ENCODE measurements at places on chromosomes 4 and X. TPM values are rescaled to one million over a fixed set of nuclear protein-coding genes. Genes with fewer than 3 reads are reported as not detected.
A peak's percentile ranks its signal among the peaks of the same experiment; 100 is the strongest.

- H3K27me3 ChIP-seq = no peaks in the 10 kb centered on the region
- H3K4me1 ChIP-seq = peaks cover 29% of the 10 kb centered on the region
- peak; percentile 76 for DNase-seq
- peak overlapping the region; percentile 72 for H3K27ac ChIP-seq
- H3K4me3 ChIP-seq = no peak overlapping the region
Measured at GRCh38 chrX:136546371-136546781, 14.4 kb downstream of the VGLL1 start.

- H3K36me3 ChIP-seq = peaks cover 1% of the 10 kb centered on the region
- H3K4me3 ChIP-seq = peak overlapping the region; percentile 10
- DNase-seq = peak; percentile 61
- peak overlapping the region; percentile 76 for H3K27ac ChIP-seq
Measured at GRCh38 chr4:40731792-40732245, 17.9 kb upstream of the NSUN7 start.

GRCh38 chr4:151641167-151641566 lies 119.6 kb downstream of the GATB start:
- no peaks in the 10 kb centered on the region for H3K4me1 ChIP-seq
- no peak for DNase-seq
- no peak overlapping the region for H3K27ac ChIP-seq
- peaks cover 19% of the 10 kb centered on the region for H3K27me3 ChIP-seq
- no peak overlapping the region for H3K4me3 ChIP-seq
- H3K36me3 ChIP-seq = no peaks in the 10 kb centered on the region

DNA sequence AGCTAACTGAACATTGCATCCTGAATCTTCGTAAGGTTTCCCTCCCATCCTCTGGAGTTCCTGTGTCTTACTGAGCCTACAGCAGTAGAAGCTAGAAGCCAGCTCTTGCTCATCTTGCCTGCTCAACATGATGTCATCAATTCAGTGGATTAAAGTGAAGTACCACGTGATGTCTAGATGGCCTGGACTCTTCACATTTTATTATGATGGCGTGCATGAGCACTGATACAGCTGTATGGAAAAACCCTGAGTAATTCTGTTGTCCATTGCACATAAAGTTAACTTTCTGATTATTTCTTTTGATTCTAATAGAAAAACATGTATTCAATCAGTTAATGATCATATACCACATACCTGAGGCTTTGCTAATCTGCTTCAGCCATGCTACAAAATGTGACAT lies 2387.7 kb upstream of the TENM3 start:
- no peak for DNase-seq
- no peaks in the 10 kb centered on the region for H3K4me1 ChIP-seq
- H3K36me3 ChIP-seq = no peaks in the 10 kb centered on the region
- no peak overlapping the region for H3K27ac ChIP-seq

DNA sequence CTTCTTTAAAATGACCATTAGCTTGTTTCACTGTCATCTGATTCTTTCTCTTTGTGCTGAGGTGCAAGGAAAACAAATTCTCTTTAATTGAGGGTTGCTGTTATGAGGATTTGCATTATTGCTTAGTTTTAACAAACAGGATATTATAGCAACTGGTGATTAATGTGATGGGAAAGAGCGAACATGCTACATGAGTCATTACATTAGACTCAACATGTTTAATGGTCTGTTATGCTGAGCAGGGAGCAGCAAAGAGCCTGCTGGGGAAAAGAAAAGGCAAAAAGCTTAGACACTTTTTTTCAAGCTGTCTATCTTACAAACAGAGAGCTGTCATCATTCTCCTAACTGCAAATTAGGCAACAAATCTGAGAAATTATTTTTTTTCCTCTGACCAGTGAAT lies 230.5 kb upstream of the LCORL start:
- no peak overlapping the region for H3K27ac ChIP-seq
- DNase-seq = no peak
- no peaks in the 10 kb centered on the region for H3K36me3 ChIP-seq
- H3K4me3 ChIP-seq = no peak overlapping the region
- H3K4me1 ChIP-seq = no peaks in the 10 kb centered on the region

DNA sequence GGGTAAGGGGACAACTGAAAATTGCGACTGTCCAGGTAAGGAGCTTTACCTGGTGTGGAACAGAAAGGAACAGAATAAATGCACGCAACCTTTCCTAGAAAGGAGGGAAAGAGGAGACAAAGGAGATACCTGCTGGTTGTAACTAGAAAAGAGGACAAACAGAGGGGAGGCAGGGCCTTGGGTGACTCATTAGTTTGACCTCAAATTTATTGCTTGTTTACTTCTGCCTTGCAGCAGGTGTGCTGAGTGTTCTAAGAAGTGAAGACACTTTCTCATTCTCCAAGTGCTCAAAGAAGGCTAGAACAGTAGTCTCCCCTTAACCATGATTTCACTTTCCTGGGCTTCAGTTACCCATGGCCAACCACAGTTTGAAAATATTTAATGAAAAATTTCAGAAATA lies 123.1 kb upstream of the BOD1L1 start:
- no peak overlapping the region for H3K4me3 ChIP-seq
- no peak overlapping the region for H3K27ac ChIP-seq
- no peaks in the 10 kb centered on the region for H3K4me1 ChIP-seq
- no peaks in the 10 kb centered on the region for H3K36me3 ChIP-seq

- no peaks in the 10 kb centered on the region for H3K4me1 ChIP-seq
- DNase-seq = no peak
- no peak overlapping the region for H3K4me3 ChIP-seq
- H3K27me3 ChIP-seq = no peaks in the 10 kb centered on the region
Measured at GRCh38 chrX:108582151-108582550, 142.5 kb downstream of the COL4A5 start.

GRCh38 chrX:123818243-123818642 lies 41.6 kb upstream of the XIAP start:
- H3K4me1 ChIP-seq = no peaks in the 10 kb centered on the region
- no peaks in the 10 kb centered on the region for H3K27me3 ChIP-seq
- no peaks in the 10 kb centered on the region for H3K36me3 ChIP-seq
- no peak overlapping the region for H3K27ac ChIP-seq
- no peak for DNase-seq
- no peak overlapping the region for H3K4me3 ChIP-seq

NLRP2B gene
- total RNA-seq = not detected

GRIA2 gene
- not detected for total RNA-seq

SPANXN4 gene
- not detected for total RNA-seq

LGI2 gene
- not detected for total RNA-seq

PPBP gene
- total RNA-seq = not detected

GLUD2 gene
- 0.68 TPM for total RNA-seq
